ENCODE measurements at places on chromosomes 2 and 18.

DNA sequence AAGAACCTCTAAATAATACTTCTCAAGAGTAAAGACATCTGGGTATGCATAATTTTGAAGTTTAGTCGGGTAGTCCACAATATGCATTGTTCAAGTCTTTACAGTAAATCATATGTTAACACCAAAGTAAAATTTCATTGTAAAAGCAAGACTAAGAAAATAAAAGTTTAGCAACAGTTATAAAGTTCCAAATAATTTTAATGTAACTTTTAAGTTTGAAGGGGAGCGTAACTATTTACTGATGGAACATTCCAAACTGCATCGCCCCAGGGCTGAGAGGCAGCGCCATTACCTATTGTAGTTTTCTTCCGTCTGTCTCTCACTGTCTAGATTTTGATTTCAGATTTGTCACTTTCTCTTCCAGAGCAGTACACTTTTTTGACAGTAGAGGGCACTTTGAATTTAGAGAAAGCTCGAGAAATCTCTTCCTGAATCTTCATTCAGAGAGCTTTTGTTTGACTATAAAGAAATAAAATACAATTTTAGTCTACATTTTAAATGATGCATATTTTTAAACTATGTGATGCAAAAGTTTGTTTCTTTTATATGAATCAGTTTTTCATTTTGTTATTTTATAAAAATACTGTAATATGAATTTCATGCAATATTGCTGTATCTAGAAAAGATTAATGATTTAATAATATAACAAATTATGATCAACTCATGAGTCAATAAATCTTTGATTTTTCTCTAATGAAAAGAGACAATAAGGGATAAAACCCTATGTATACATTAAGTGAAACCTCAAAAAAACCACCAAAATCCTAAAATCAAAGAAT lies 389.8 kb downstream of the FIGN start:
- DNase-seq, result no peak

GRCh38 chr18:48385596-48385995 lies 23.6 kb downstream of the ZBTB7C start:
- DNase-seq, result no peak

GRCh38 chr18:61606068-61606660 lies 272.9 kb downstream of the CDH20 start:
- DNase-seq, result no peak

GRCh38 chr2:227186751-227187150 lies 22.3 kb downstream of the COL4A3 start:
- no peak for DNase-seq

GRCh38 chr2:230940471-230940815 lies 15.4 kb upstream of the GPR55 start:
- no peak for DNase-seq

DNA sequence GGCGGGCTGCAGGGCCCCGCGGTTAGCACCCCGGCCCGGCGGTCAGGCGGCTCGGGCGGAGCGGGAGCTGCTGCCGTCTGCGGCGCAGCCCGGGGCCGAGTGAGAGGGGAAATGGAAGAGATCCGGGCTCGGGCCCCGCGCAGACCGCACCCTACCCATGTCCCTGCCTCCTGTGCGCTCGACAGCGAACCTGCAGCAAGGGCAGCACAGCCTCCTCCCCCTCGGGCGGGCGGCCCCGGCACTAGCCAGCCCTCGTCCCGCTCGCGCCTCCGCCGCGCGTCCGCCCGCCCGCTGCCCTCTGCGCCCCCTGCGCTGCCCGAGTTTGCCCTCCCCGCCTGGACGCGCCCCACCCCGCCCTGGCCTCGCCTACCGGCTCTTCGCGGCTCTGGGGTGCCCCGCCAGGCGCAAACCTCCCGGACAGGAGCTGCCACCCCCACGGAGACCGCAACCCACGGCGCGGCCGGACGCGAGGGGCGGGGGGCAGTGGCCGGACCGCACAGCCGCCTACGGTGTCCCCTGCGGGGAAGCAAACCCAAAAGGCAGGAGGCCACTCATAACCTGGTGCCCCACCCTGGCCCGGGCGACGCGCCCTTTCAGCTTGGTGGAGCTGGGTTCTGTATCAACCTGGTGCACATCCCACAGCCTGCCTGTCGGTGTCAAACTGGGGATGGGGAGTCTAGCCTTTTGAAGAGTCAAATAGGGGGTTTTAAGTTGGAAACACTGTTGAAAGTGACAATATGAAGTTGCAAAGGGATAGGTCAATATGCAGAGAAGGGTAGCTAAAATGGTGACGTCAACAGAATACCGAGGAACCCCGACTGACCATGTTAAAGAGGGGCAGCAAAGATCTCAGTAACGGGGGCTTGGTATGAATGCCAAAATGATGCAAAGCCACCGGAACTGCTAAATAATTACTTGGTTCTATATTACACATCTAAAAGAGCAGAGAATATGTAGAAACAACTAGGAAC lies at the start of gene IHH:
TSS of gene IHH (minus strand) at position 101 of the 971 bp plus-strand sequence. CDS start 454 bp downstream, outside the sequence.
- DNase-seq, result no peak

GRCh38 chr2:53091183-53091582 lies 676.4 kb upstream of the CHAC2 start:
- no peak for DNase-seq

GRCh38 chr2:163755366-163755765 lies 19.6 kb upstream of the FIGN start:
- DNase-seq, result no peak

GRCh38 chr18:31268985-31269406 lies 49.0 kb upstream of the DSG1 start:
- no peak for DNase-seq

DNA sequence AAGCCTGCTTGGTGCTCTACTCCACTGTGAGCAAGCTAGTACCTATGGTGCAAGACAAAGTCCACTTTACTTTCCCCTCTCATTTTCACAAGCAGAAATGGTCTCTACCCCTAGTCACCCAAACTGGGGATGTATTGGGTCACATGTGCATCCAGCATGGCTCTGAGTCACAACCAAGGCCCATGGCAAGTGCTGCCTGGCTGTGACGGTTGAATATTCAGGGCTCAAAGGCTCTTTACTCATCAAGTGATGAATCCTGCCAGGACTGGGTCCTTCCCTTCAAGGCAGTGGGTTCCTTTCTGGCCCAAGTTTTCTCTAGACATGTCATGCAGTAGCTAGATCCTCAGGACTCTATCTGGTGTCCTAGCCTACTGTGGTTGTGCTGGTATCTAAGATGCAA lies 311.5 kb downstream of the DLGAP1 start:
- DNase-seq, result no peak

- DNase-seq, result no peak
These were observed 1.1 kb downstream of the SLC4A1AP start for GRCh38 chr2:27664622-27665363.

GRCh38 chr2:88074854-88075292 lies 7.2 kb downstream of the SMYD1 start:
- no peak for DNase-seq

- DNase-seq, result no peak
These were observed 274.8 kb upstream of the NCKAP5 start for GRCh38 chr2:133843091-133843490.

DNA sequence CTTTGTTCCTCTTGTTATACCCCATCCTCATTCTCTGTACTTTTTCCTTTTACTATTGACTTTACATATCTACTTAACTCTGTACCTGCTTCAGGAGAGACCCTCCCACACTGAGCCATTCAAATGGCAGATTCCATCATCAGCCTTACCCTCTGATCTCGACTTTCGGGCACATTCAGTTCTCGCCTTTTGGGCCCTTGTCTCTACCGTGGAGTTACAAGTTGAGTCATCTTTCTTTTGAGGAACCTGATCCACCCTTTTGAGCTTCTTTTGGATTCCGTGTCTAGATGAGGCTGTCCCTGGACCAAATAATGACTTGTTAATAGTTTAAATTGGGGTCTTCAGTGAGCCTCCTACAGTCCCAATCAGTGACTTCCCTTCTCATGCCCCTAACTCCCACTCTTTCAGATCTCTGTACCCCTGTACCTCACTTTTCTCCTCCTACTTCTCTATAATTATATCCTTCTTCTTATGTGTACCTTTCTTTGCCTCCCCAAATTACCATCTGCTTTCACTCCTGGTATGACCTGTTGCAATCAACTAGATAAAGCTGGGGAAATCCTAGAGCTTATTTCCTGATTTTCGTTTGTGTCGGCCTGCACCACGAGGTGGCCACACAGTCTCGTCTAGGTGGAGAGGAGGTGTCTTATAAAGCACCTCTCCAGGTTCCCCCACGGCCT lies 17.2 kb downstream of the SP110 start:
- no peak for DNase-seq

GRCh38 chr2:122105171-122105876 lies 349.9 kb downstream of the TSN start:
- no peak for DNase-seq
